ENCODE measurements at places on chromosomes 1 and 21.
A peak's percentile ranks its signal among the peaks of the same experiment; 100 is the strongest.

GRCh38 chr1:82995951-82996350, 1003.0 kb downstream of the TTLL7 start:
- no peak for DNase-seq

- DNase-seq: no peak
Measured at GRCh38 chr1:21510885-21511578, 1.8 kb downstream of the ALPL start.

DNA sequence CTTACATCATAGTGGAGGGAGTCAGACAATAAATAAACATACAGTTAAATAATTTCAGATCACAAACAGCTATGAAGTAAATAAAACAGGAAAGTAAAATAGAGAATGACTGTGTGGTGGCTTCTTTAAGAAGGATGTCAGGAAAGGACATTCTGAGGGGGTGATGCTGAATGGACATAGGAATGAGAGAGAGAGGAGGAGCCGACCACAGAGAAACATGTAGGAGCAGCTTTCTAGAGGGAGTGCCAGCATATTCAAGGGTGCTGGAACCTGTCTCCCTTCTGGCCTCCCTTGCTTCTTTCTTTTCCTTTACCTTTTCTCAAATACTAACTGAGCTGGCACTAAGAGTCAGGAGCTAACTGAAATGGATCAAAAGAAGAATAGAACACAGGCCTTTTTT, 20.5 kb upstream of the BCL10 start:
- no peak for DNase-seq

DNA sequence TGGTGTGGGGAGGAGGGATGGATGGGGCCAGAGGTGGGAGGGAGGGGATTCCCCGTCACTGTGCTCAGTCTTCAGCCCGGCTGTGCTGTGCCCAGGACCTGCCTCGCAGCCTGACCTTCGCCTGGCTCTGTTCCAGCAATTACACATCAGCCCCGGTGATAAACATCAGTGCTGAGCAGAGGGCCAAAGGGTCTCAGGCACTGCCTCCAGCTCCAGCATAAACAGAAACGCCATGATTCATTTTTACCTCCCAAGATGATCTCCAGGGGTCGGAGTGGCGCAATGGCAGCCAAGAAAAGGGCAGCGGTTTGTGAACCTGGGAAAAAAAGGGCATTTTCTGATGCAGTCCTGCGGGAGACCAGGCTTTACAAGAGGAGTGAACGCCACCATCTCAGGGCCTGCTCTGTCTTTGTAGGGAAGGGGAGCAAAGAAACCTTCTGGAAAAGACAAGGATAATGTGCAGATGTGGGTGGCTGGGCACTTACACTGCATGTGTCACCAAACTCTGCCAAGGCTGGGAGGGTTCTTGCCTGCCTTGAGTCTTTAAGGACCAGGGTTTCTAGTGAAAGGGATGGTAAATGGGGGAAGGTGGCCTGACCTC, 28.1 kb downstream of the SHISA4 start:
- no peak for DNase-seq

- no peak for DNase-seq
Measured at GRCh38 chr1:151655371-151655770, 43.5 kb downstream of the SNX27 start.

GRCh38 chr1:94237291-94238226, at the start of gene ARHGAP29:
Gene ARHGAP29, minus strand, starts transcription at chr1:94237584. Its CDS starts 5,973 bp downstream, at chr1:94231611.
- peak; percentile 29 for DNase-seq

DNA sequence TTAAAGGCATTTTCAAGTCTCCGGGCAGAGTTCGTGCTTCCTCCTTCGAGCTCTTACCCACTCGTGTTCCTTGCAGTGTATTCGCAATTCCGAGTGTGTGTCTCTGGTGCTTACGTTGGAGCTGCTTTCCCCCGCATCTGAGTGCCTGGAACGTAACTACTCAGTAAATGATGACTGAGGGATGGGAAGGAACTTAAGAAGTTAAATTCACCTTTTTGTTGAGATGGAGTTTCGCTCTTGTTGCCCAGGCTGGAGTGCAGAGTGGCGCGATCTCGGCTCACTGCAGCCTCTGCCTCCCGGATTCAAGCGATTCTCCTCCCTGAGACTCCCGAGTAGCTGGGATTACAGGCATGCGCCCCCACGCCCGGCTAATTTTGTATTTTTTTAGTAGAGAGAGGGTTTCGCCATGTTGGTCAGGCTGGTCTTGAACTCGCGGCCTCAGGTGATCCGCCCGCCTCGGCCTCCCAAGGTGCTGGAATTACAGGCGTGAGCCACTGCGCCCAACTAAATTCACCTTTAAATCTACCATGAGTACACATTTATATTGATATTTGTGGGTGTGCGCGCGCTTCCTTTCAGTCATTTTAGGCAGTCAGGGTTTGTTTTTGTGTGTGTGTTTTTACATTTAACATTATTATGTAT, 837 bp downstream of the NDUFS5 start:
- no peak for DNase-seq

- no peak for DNase-seq
Measured at GRCh38 chr1:92494485-92495141, 7.9 kb upstream of the GFI1 start.

DNA sequence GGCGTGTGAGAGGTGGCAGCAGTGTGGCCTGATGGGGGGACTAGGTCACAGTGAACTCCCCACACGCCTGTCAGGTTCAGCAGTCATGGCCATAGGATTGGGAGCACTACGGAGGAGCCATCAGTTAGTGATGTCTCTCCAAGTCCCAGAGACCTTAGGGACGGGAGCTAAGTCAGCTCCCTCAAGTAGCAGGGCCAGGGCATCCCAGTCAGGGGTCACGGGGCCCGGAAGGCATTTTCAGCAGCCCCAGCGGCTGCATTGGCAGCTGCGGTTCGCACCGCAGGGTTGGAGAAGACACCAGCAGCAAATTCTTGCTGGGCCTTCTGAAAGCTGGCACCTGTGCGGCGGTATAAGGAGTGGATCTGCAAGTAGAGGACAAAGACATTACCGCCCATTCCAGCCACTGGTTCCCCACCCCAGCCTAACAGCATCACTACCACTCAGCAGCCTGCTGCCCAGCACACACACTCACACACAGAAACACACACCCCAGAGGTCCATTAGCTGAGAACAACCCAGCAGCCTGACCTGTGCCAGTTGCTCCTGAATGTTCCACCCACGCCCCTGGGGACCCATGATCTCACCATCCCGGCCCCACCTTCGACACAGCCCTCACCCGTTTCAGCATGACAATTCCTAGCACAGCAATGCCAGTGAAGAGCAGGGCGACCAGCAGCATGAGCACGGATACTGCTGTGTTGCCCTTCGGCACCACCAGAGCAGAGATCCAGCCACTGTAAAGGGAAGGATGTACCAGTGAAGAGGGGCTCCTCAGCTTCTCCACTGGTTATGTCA, 972 bp upstream of the ENTREP3 start:
- DNase-seq: no peak

GRCh38 chr1:193730017-193730416, 543.6 kb upstream of the B3GALT2 start:
- no peak for DNase-seq
